Aorta (tissue), 5 donors: ENCODE measurements at places on chromosomes 7 and 10. TPM values are rescaled to one million over a fixed set of nuclear protein-coding genes. Genes with fewer than 3 reads are reported as not detected.

GRCh38 chr10:76169246-76169645 is 737.8 kb downstream of the LRMDA start:
- H3K4me1 ChIP-seq, result no peaks in the 10 kb centered on the region
- H3K27ac ChIP-seq, result no peak overlapping the region
- H3K27me3 ChIP-seq, result no peaks in the 10 kb centered on the region
- no peaks in the 10 kb centered on the region for H3K36me3 ChIP-seq
- no peak overlapping the region for H3K4me3 ChIP-seq
- DNase-seq, result no peak

DNA sequence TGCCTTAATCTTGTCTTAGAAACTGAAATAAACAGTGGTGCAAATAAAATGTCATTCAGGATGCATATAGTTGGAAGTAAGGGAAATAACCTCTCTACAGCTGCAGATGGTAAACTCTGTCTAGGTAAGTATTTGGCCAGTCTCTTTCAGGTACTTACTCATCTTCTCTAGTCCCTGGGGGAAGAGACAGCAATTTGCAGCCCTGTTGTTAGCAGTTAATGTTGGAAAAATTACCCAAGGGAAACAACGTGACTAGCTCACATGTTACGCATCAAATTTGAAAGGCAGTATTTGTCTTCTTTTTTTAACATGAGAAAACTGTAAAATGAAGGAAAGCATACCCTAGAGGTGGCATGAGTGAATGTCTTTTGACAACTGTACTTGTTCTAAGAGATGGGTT is 3.2 kb upstream of the HUS1 start:
- no peaks in the 10 kb centered on the region for H3K27me3 ChIP-seq
- H3K4me1 ChIP-seq, result no peaks in the 10 kb centered on the region
- H3K36me3 ChIP-seq, result no peaks in the 10 kb centered on the region
- H3K4me3 ChIP-seq, result no peak overlapping the region
- no peak overlapping the region for H3K27ac ChIP-seq
- no peak for DNase-seq

GRCh38 chr7:80661729-80662128 is 23.3 kb downstream of the CD36 start:
- H3K27me3 ChIP-seq, result no peaks in the 10 kb centered on the region
- no peak overlapping the region for H3K4me3 ChIP-seq
- H3K27ac ChIP-seq, result no peak overlapping the region

GRCh38 chr10:124738441-124738840 is 5.7 kb downstream of the FAM53B start:
- no peak overlapping the region for H3K27ac ChIP-seq
- peaks cover 2% of the 10 kb centered on the region for H3K4me1 ChIP-seq
- no peaks in the 10 kb centered on the region for H3K36me3 ChIP-seq
- no peak overlapping the region for H3K4me3 ChIP-seq
- H3K27me3 ChIP-seq, result no peaks in the 10 kb centered on the region
- DNase-seq, result no peak

DNA sequence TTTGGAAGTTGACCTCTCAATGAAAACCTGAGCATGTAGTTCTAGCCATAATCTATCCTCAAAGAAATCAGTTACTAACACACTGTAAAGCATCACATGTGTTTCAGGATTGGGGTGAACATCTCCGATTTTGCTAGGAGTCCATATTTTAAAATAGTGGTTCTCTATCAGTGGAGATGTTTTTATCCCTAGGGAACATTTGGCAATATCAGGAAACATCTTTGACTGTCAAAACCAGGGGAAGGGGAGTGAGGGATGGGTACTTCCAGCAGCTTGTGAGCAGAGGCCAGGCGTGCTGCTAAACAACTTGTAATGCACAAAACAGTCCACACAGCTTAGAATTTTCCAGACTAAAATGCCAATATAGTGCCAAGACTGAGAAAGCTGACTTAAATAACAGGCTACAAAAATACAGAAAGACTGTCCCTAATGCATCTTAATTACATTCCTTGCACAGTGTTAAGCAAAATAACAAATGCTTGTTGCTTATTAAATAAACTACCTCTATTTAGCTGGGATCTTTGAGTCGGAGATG is 120.9 kb downstream of the CRPPA start:
- no peak for DNase-seq
- no peak overlapping the region for H3K27ac ChIP-seq
- H3K36me3 ChIP-seq, result no peaks in the 10 kb centered on the region
- no peaks in the 10 kb centered on the region for H3K27me3 ChIP-seq
- H3K4me1 ChIP-seq, result no peaks in the 10 kb centered on the region

- DNase-seq, result peak; percentile 55
- no peaks in the 10 kb centered on the region for H3K27me3 ChIP-seq
- H3K27ac ChIP-seq, result no peak overlapping the region
- no peak overlapping the region for H3K4me3 ChIP-seq
- H3K36me3 ChIP-seq, result no peaks in the 10 kb centered on the region
Measured at GRCh38 chr7:74449809-74450397, 3.8 kb upstream of the GTF2IRD1 start.

GRCh38 chr10:85603151-85603940 is 763.2 kb downstream of the GRID1 start:
- H3K36me3 ChIP-seq, result no peaks in the 10 kb centered on the region
- H3K4me1 ChIP-seq, result no peaks in the 10 kb centered on the region
- H3K27ac ChIP-seq, result no peak overlapping the region
- no peak overlapping the region for H3K4me3 ChIP-seq

- no peaks in the 10 kb centered on the region for H3K27me3 ChIP-seq
- H3K4me3 ChIP-seq, result peak overlapping the region; percentile 50
- peak; percentile 82 for DNase-seq
- no peaks in the 10 kb centered on the region for H3K4me1 ChIP-seq
- H3K36me3 ChIP-seq, result no peaks in the 10 kb centered on the region
- no peak overlapping the region for H3K27ac ChIP-seq
Measured at GRCh38 chr10:92688927-92689662, 660 bp upstream of the HHEX start.

GRCh38 chr7:85111761-85112160 is 75.1 kb downstream of the SEMA3D start:
- DNase-seq, result no peak
- no peak overlapping the region for H3K27ac ChIP-seq
- no peaks in the 10 kb centered on the region for H3K36me3 ChIP-seq
- H3K4me1 ChIP-seq, result no peaks in the 10 kb centered on the region

DNA sequence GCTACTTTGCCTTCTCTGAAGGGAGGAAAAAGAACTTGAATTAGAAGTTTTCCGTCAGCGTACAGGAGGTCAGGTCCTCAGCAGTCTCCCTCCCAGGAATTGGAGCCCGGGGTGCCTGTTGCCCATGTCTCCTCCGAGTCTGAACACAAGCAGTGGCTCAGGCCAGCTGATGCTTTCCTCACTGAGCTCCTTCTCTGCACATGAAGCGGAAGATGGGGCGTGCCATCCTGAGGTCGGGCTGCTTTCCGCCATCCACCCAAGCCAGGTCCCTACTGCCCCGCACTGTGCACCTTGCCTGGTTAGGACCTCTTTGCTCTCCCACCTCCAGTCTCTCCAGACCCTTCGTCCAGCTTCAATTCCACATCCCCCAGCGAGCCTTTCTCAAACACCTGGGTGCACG is 237.5 kb downstream of the CELF2 start:
- peaks cover 6% of the 10 kb centered on the region for H3K36me3 ChIP-seq
- no peak overlapping the region for H3K27ac ChIP-seq
- no peaks in the 10 kb centered on the region for H3K27me3 ChIP-seq
- DNase-seq, result no peak
- no peaks in the 10 kb centered on the region for H3K4me1 ChIP-seq
- H3K4me3 ChIP-seq, result no peak overlapping the region

DNA sequence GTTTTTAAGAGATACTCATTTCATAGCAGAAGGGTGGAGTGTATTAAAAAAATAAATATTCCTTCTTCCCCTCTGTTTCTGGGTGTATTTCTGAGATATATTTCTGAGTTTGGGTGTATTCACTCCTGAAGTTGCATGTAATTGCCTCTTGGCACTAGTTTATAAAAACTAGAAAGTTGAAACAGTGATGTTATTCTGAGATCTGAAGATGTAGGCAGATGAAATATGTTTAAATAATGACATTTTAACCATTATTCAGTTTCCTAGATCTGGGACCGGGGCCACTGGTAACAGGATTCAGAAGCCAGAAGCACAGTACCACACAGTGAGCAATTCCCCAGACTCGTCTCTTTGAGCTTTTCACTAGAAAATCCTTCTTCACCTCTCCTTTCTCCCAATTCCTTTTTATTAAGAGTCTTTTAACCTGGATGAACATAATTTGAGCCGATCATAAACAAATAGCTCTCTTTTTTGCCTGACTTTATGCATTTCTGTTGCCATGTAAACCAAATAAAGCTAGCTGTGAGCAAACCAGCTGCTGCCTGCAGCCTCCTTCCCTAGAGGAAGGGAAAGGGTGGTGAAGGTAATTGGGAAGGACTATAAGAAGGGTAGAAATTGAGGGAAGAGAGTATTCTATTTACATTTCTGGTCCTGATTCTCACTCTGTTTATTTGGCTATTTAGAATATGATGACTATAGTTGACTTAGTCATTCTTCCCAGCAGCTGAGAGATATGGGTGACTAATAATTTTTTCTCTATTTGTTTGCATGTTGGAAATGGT is 101.8 kb upstream of the STRIP2 start:
- H3K36me3 ChIP-seq, result no peaks in the 10 kb centered on the region
- no peak for DNase-seq
- no peaks in the 10 kb centered on the region for H3K27me3 ChIP-seq
- H3K27ac ChIP-seq, result no peak overlapping the region
- no peaks in the 10 kb centered on the region for H3K4me1 ChIP-seq

- H3K4me3 ChIP-seq, result no peak overlapping the region
- no peak for DNase-seq
- H3K27me3 ChIP-seq, result no peaks in the 10 kb centered on the region
- H3K4me1 ChIP-seq, result no peaks in the 10 kb centered on the region
- H3K27ac ChIP-seq, result no peak overlapping the region
Measured at GRCh38 chr7:91566402-91566732, 302.1 kb downstream of the FZD1 start.

DNA sequence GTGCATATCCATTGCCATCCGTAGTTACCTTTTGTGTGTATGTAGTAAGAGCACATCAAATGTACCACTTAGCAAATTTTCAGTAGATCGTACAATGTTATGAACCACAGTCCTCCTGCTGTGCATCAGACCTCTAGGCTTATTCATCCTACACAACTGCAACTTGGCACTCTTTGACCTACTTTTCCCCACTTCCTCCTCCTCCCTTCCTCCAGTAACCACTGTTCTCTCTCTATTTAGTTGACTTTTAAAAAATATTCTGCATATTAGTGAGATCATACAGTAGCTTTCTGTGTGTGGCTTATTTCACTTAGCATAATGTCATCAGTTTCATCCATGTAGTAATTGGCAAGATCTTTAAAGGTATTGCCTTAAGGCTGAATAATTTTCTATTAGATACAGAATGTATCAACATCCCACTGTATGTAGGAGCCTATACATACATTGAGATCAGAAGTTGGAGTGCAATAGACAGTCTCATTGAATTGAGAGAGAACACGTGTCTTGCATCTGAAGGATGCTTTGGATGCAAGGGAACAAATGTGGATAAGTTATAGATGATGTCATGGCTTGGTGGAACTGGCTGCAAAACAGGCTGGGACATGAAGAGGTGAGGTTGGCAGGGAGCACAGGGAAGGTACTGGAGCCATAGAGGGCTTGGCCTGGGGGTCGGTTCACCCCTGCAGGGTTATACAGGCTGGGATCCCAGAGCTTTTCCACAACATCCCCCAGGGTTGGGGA is 83.0 kb upstream of the FAM180A start:
- H3K27ac ChIP-seq, result no peak overlapping the region
- no peaks in the 10 kb centered on the region for H3K4me1 ChIP-seq
- no peak overlapping the region for H3K4me3 ChIP-seq
- H3K36me3 ChIP-seq, result no peaks in the 10 kb centered on the region

GRCh38 chr7:103120362-103120761 is 28.5 kb downstream of the NAPEPLD start:
- H3K4me3 ChIP-seq, result no peak overlapping the region
- no peaks in the 10 kb centered on the region for H3K36me3 ChIP-seq
- no peaks in the 10 kb centered on the region for H3K27me3 ChIP-seq
- peaks cover 3% of the 10 kb centered on the region for H3K4me1 ChIP-seq

DNA sequence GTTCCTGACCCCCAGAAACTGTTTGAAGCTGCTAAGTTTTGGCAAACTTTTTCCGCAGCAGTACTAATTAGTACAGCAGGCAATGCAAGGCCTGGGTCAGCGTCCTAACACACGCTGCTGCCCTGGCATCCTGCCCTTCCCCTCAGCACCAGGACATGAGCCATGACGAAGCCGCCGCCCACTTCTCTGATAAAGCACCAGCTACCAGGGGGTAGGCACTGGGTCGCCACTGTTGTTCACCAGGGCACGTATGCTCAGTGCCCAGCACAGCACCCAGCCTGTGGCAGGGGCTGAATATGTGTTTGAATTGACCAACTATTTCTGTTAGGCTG is 59.5 kb downstream of the CHST15 start:
- H3K27me3 ChIP-seq, result no peaks in the 10 kb centered on the region
- H3K4me1 ChIP-seq, result no peaks in the 10 kb centered on the region
- no peaks in the 10 kb centered on the region for H3K36me3 ChIP-seq
- H3K27ac ChIP-seq, result no peak overlapping the region
- DNase-seq, result no peak

DNA sequence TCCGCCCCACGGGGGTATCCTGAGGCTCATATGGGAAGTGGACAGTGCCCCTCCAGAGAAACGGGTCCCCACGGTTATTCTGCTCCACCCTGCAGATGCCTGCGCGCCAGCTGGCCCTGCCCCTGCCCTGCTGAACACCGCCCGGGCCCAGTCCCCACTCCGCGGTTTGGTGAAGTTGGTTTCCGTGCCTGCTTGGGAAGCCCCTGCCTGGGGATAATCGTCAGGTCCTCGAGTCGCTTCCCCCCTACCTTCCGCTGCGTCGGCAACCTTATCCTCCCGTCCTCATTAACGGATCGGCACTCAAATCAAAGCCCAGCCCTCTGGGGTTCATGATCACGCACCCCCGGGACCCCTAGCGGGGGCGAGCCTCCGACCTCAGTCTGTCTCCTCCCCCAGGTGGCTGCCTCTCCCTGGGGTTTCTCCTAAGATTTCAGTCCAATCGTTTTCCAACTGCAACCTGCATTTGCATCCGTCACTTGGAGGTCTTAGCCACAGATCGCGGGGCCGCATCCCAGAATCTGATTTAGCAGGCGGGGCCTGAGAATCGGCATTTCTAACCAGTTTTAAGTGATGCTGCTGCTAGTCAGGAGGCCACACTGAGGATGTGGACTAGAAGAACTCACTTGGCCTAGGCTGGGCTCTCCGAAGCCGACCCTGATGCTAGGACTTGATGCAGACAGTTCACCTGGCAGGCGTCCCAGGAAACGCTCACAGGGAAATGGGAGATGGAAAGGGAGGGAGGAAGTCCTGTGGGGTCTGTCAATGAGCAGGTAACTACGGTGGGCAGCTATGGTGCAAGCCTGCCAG is 27.6 kb downstream of the WDR86 start:
- H3K4me1 ChIP-seq, result no peaks in the 10 kb centered on the region
- H3K27me3 ChIP-seq, result no peaks in the 10 kb centered on the region
- no peaks in the 10 kb centered on the region for H3K36me3 ChIP-seq
- no peak overlapping the region for H3K4me3 ChIP-seq
- H3K27ac ChIP-seq, result no peak overlapping the region

GRCh38 chr10:43980313-43980712 is 331.6 kb upstream of the ZNF32 start:
- no peaks in the 10 kb centered on the region for H3K4me1 ChIP-seq
- no peaks in the 10 kb centered on the region for H3K27me3 ChIP-seq
- no peak for DNase-seq
- no peaks in the 10 kb centered on the region for H3K36me3 ChIP-seq

Gene AKR1C4
- total RNA-seq, result not detected

Gene GJC3
- 0.57 TPM for total RNA-seq

Gene RBP3
- total RNA-seq, result not detected
